ENCODE measurements at places on chromosomes 12 and 14.
A peak's percentile ranks its signal among the peaks of the same experiment; 100 is the strongest.

DNA sequence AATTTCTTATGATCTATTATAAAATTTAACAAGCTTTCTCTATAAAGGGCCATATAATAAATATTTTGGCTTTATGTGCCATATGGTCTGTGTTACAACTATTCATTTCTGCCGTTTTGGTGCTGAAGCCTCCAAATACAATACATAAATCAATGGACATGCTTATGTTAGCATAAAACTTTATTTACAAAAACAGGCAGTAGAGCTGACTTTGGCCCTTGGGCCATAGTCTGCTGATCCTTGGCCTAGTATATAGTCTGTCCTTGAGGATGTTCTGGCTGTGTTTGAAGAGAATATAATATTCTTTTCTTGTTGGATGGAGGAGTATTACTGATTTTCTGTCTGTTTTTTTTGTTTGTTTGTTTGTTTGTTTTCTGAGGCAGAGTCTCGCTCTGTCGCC is 81.6 kb downstream of the SPATS2 start:
- no peak for DNase-seq

DNA sequence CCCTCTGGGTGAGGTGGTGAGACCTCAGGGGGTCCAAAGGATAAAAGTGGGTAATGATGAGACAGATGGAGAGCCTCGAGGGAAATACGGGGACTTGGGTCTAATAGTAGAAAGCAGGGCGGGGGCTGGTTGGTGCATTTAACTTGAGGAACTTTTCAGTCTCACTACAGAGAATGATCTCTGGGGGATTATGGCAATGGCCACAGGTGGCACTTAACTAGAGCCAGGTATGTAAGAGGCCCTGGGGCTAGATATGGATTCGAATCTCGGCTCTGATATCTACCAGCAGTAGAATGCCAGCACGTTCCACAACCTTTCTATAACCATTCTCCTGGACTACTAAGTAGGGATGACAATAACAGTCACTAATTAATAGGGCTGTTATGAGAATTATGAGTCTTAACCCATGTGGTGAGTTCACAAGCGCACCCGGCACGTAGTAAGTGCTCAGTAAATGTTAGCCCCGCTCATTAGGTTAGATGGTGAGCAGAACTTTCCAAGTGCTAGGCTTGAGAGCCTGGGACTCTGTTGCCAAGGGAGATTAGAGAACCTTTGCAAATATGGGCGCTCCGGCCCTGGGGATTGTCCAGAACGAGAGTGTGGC is 888 bp upstream of the PLXNC1 start:
- no peak for DNase-seq

GRCh38 chr14:89618330-89618708 is 201.3 kb upstream of the FOXN3 start:
- peak; percentile 16 for DNase-seq

DNA sequence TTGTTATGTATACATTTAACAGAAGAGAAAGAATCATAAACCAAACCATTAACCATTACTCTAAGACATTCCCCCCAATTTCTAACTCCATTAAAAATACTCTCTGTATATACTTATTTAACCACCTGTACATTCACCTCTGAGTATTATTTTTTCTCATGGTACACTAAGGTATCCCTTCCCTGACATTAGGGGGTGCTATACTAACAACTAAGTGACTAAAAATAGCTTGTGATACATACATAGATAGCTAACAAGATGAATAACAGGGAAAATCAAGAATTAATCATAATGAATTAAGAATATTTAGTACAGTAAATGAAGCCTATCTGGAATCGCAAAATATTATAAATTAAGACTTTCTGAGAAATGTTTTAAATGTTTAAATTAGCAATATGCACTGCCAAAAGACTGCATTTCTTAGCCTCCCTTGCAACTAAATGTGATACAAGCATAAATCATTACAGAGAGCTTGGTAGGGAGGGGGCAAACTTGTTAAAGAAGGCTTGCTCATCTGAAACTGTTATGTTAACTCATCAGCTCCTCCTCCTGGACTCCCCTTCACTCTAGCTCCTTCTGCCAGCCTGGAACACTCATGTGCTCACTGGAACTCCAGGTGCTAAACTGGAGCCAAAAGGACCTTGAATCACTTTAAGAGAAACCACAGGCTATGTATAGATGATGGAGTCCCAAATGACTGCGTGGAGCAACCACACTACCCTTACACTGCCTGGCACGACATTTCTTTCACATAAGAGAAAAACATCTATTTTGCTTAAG is 14.9 kb downstream of the C2CD5 start:
- DNase-seq, result peak; percentile 90

DNA sequence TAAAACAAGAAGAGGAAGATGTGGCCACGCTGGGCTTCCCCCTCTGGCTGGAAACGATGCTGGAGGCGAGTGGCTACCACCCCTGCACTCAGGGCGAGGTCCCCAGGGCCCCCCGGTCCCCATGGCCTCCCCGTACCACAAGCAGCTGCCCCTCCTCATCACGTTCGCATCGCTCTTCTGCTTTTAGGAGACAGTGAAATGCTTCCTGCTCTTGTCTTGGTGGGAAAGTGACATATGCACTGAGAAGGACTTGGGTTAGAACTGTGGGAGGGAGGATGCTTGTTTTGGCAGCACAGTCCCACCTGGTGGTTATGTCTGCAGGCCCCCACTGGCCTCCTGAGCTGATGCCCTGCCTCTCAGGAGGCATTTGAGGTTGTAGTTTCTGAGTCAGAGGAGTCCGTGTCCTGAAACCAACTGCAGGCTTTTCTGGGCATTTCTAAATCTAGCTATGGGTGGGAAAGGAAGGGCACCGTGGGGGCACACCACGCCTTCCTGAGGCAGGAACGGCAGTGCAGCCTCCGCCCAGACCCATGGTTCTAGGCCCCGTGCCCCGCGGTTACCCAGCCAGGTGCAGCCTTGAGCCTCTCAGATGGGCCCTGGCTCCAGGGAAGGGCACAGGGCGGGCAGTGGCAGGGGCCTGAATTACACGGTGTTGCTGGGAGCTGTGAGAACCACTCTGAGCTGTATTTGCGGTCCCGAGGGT is 139.3 kb downstream of the ADGRD1 start:
- DNase-seq, result peak; percentile 65

- DNase-seq, result no peak
Measured at GRCh38 chr12:79023261-79023660, 158.7 kb downstream of the SYT1 start.

- DNase-seq, result no peak
Measured at GRCh38 chr12:86774841-86775388, 518.7 kb upstream of the MGAT4C start.

DNA sequence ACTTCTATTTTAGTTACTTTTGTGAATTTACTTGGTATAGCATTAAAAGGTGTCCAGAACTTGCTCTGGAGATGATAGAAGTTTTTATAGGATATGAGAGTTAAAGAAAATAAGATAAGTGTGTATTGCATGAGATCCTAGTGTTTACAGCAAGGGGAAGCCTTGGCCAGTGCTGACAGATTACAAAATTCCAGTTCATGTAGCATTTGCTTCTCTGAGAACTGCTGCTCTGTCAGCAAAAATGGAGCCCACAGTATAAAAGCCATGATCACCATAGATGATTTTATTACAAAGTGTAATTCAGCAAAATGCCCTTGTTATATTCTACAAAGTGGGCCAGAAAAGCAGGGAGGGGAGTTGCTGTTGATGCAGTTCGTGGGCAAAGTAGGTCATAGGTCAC is 40.0 kb upstream of the ATF1 start:
- no peak for DNase-seq

GRCh38 chr12:6829536-6830220 is 1.5 kb downstream of the P3H3 start:
- no peak for DNase-seq

GRCh38 chr12:45547132-45547531 is 182.4 kb upstream of the ARID2 start:
- DNase-seq, result no peak

- no peak for DNase-seq
Measured at GRCh38 chr14:101791919-101792572, 30.5 kb downstream of the PPP2R5C start.

DNA sequence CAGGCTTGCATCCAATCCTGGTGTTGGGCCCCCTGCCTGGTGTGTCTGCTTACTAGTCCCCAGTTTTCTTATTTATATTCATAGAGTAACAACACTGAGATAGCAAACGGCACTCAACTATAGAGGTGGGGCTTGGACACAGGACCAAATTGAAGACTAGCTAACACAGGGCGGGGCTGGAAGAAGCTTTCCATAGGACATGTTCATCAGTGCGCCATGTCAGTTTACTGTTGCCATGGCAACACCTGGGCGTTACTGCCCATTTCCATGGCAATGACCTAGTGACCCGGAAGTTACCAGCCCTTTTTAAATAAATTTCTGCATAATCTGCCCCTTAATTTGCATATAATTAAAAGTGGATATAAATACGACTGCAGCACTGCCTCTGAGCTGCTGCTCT is 275.5 kb upstream of the TMEM132C start:
- DNase-seq, result no peak

DNA sequence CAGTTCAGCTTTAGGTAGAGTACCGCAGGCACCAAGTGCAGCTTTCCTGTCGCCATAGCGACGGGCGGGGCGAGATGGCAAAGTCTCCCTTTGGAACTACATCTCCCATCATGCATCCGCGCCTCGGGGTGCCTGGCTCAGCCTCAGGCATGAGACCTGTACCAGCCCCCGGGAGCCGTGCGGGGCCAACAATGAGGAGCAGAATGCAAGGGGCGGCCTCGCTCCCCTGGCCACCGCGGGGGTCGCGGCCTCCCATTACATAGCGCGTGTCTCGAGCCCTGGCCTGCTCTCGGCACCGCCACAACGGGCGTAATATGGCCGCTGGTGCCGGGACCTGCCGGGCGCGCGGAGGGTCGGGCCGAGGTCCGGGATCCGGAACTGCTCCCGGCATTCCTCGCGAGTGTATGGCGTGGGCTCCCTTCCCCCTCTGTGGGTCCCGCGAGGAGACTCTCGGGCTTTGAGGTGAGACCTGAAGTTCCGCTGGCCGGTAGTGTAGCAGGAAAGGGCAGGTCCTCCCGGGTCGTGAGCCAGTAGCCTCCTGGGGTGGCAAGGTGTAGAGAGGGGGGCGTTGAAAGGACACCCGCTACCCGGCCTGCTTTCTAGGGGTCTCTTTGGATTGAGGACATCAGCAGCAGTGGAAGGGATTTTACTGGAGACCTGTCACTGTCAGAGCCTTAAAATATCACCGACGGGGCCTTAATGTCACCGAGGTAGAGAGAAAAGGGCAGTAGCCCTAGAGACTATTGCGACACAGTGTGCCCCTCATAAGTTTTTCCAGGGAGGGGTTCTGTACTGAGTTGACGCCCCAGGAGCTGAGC is at the start of gene THTPA:
TSS of gene THTPA (plus strand) at position 390 of the 818 bp plus-strand sequence. CDS start 487 bp downstream, outside the sequence.
- peak; percentile 88 for DNase-seq

DNA sequence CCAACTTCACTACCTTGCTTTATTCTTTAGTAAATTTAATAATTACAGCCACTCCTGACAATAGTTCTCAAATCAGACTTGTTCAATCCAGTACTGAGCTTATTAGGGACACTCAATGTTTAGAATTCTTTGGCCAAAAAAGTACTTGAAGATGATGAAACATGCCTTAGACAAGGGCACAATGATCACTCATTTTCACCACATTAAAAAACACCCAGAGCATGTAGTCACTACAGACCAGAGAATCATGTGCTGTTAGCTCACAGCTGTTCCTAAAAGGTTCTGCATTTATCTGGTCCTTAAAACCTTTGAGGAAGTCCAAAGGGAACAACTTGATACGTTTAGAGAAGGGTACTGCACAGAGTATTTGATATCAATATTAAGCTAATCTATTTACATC is 98.7 kb downstream of the INSM2 start:
- no peak for DNase-seq

Data from SW480 (cell line).